Activated CD8-positive, alpha-beta memory T cell treated with anti-CD3 and anti-CD28 coated beads, Interleukin-2, amount 10 ng/mL, durations not matched to agents 7 days and 5 days (primary cell): ENCODE measurements at places on chromosomes 2 and 18. TPM values are rescaled to one million over a fixed set of nuclear protein-coding genes. Genes with fewer than 3 reads are reported as not detected.

GKN1 gene
- not detected for total RNA-seq

NT5C1B gene
- not detected for total RNA-seq

FOXI3 gene
- not detected for total RNA-seq

UGT1A1 gene
- total RNA-seq, result not detected

GRCh38 chr2:236626391-236627150 is 56.9 kb downstream of the ACKR3 start:
- H3K36me3 ChIP-seq, result no peaks in the 10 kb centered on the region
- H3K4me3 ChIP-seq, result no peak overlapping the region
- H3K27ac ChIP-seq, result no peak overlapping the region

CNGA3 gene
- not detected for total RNA-seq

FKBP1B gene
- total RNA-seq, result 4.6 TPM

GRCh38 chr2:70094171-70094977 is 7.1 kb downstream of the PCBP1 start:
- peaks cover 17% of the 10 kb centered on the region for H3K36me3 ChIP-seq
- peak overlapping the region; percentile 67 for H3K4me3 ChIP-seq
- H3K4me1 ChIP-seq, result peaks cover 56% of the 10 kb centered on the region
- no peaks in the 10 kb centered on the region for H3K27me3 ChIP-seq
